GM13977 (cell line): ENCODE measurements at places on chromosomes 3 and 15.

DNA sequence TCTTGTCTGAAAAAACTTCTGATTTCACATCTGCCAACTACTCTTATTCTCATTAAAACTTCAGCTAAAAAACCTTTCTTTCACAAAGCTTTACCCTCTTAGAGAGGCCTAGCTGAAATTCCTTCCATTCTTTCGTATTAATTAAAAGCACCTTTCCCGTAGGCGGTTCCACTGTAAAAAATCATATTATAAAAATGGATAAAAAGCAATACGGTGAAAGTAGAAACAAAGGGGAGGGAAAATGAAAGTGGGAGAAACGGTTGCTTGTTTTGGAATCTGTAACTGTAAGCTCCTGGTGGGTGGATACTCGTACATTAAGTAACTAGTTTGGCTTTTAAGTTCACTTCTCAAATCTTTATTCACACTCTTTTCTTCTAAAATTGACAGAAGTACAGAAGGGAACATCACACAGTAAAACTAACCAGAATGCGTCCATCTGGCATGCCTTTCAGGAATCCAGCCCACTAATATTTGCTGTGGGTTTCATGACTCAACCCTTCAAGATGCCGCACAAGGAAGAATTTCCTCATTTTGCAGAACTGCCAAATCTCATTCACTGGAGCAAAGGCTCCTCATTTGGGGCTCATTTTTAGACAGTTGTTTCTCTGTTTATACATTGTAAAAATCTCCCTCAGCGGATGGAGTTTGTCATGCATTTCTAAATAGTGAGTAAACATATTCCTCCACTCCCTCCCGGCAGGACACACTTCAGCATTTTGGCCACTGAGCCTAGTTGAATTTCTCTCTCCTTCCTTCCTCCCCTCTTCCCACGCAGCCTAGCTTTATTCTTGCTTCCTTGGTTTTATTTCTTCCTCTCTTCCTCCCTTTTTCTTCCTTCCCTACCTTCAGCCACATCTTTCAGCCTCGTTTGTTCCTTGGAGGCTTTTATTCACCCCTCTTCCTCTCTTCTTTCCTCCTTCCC lies 419.5 kb upstream of the NAALADL2 start:
- no peak for DNase-seq

DNA sequence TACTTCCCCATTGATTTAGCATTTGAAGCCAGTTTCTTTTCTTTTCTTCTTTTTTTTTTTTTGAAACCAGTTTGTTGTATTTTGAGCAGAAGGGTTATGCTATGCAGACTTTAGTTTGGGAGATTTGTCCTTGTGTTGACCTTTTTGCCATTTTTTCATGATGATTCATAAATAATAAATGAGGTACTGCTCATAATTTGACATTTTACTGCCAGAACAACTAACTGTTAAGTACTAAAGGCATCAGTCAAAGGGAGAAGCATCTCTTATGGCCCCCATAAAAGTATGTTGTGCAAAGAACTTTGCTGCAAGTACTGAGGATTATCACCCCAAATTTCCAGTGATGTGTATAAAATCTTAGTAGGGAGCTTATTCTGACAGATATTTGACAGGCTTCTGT lies 1.7 kb upstream of the GPR87 start:
- DNase-seq: no peak

GRCh38 chr15:97501291-97501690 lies 459.2 kb upstream of the ARRDC4 start:
- no peak for DNase-seq

DNA sequence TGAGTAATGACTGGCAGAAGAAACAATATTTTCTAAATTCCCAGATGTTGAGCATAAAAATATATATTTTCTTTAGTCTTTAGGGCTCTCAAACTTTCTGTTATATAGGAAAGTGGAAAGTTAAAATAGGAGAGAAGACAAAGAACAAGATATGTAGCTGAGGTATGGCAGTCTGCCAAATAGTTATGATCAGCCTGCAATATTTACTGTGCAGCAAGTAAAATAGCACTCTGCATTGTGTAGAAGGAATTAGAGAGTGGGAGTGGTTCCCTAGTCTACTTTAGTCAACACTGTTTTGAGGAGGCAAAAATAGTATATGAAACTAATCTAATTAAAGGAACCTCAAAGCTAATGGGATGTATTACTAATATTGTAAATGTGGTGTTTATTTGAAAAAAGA lies 978.1 kb upstream of the ALCAM start:
- DNase-seq: no peak

DNA sequence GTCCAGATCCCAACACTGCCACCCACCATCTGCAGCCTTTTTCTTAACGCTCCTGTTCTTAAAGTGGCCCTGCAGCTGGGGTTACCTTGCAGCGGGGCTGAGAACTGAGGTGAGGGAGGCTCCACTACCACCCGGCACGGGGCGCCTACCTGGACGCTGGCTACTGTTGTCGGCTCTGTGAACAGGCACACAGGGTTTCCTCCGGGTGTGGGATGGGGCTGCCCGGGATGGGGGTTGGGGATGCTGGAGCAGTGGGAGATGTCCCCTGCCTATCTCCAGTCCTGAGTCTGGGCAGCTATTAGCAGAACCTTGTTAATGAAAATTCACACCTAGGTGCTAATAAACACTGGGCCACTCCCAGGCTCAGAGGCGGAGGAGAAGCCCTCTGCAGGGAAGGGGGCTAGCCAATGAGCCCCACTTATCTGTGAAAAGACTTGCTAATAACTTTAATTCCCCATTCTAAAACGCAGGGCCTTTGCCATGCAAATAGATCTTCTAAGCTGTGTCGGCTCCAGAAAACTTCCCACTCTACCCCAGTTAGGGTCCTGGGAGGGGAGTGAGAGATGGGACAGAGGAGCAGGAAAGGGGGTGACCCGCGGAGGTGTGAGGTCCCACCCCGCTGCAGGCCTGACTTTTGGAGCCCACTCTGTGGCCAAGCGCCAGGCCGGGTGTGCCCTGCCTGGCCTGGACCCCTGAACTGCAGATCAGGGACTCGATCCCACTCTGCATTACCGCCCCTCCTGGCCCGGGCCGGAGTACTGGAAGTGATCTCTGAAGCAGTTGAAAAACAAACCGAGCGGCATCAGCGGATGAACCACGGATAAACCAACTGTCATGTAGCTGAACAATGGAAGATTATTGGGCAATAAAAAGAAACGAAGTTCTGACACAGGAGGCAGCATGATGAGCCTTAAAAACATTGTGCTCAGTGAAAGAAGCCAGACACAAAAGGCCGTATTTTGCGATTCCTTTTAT lies 3.1 kb downstream of the MESP1 start:
- DNase-seq: no peak

- DNase-seq: no peak
These were observed 111.2 kb upstream of the SAMMSON start for GRCh38 chr3:69888040-69888942.

- no peak for DNase-seq
These were observed 34.0 kb upstream of the PLOD2 start for GRCh38 chr3:146195030-146195429.
